ENCODE measurements at places on chromosomes 3 and 15.
A peak's percentile ranks its signal among the peaks of the same experiment; 100 is the strongest.

GRCh38 chr3:158470944-158471638, 99.9 kb upstream of the MLF1 start:
- no peak for DNase-seq

DNA sequence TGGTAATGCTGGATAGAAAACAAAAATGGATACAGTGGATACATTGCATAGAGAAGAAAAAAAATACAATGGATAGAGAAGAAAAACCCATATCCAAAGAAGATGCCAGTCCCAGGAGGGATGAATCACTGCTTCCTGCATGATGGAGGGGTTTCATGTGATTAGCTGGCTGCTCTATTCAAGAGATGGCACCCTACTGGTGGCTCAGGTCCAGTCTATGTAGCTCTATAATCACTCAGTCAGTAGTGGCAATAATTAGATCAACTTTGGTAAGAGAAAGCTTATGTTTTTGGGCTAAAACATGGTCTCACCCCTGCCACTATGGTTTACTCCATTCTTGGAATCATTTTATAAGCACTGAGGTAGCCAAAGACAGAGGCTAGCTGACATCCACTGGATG, 33.7 kb upstream of the NOX5 start:
- DNase-seq = no peak

DNA sequence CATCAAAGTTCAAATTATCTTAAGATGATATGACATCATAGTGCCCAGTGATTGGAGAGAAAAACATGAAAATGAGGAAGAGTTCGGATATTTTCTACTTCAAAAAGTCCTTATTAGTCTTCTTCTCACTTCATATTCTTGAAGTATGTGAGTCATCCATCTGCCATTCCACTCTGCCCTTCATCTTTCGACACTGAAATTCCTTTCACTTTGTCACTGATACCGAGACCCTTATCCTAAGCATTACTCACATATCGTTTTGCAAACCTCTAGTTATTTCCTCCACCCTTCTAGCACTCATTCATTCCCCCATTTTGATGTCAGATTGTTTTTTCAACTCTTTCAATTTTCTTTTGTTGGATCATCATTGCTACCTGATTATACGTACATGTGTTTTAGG, 4.0 kb downstream of the OR5H14 start:
- no peak for DNase-seq

DNA sequence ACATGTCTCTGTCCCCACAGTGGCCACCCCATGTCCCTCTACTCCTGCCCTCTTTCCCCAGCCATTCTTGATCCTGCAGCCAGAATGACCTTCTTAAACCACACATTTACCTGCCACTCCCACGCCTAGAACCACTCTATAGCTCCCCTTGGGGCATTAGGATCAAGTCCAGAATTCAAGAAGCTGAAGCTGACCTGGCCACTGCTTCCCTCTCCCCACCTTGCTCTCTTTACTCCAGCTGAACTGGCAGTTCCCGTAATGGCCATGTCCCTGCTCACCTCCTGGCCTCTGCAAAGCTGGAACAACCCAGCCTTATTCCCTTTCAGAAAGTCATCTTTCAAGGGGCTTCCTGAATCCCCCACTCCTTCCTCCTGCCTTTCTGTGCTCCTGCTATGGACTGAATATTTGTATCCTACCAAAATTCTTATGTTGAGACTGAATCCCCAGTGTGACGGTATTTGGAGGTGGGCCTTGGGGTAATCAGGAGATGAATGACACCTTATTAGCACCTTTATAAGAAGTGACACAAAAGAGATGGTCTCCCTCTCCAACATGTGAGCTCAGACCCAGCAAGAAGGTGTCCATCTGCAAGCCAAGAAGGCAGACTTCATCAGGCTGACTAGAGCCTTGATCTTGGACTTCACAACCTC, 3.8 kb downstream of the CSRNP1 start:
- no peak for DNase-seq

DNA sequence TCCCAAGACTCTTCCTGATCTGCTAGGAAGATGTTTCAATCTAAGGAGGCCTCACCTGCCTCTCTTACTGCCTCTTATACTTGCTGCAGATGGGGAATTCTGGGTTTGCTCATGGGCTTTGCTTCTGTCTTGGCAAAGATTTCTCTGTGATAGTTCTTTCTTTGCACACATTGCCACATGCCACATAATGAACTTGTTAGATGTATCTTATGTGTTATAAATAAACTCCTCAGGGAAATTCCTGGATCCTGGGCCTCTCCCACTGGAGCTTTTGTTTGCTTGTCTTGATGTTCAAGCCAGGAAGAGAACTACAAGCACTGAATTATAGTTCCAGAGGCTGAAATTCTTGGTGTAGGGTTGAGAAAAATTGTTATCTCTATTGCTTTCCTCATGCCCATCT, 12.2 kb downstream of the RTP1 start:
- DNase-seq = no peak

- no peak for DNase-seq
Observed at GRCh38 chr15:52394118-52394517, 98.5 kb upstream of the MYO5C start.

- no peak for DNase-seq
Observed at GRCh38 chr3:158696618-158697017, 24.2 kb upstream of the LXN start.

DNA sequence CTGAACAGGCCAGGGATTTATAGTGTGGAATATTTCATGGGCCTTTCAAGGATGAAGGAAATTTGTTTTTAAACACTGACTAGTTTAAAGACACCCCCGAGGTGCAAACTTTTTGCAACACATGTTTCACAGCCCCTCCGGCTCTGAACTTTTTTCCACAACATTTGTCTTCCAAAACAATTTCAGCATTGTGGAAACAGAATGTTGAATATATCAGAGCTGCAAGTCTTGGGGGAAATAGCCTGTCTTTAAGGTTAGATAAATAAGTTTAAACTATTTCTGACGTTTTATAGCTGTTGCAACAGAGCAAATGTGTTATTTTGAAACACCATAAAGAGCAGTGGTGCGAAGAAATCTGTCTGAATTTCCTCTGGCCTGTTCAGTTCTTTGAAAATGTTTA, 229.2 kb upstream of the GOLGA6L4 start:
- DNase-seq = no peak

- DNase-seq = no peak
Observed at GRCh38 chr3:117479095-117479494, 769.5 kb downstream of the TUSC7 start.

GRCh38 chr3:153094386-153094785, 67.6 kb upstream of the RAP2B start:
- no peak for DNase-seq

DNA sequence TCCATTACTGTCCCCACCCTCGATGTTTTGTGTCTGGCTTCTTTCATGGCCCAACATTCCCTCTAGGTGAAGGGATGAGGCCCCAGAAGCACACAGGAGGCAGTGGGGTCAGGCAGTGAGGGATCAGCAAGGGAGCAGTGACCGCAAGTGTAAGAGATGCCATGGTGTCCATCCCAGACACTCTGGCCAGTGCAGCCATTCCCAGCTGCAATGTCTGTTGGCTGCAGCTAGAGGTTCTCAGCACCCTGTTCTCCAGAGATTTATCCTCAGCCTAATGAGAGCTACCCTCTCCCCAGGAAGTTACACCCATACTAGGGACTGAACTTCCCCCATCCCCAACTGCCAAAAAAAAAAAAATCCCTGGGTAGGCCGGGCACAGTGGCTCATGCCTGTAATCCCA, 40.2 kb downstream of the TRANK1 start:
- DNase-seq = no peak

- DNase-seq = no peak
Observed at GRCh38 chr15:93417631-93418030, 328.6 kb upstream of the RGMA start.

- DNase-seq = no peak
Observed at GRCh38 chr15:47506329-47507100, 210.8 kb upstream of the SEMA6D start.

DNA sequence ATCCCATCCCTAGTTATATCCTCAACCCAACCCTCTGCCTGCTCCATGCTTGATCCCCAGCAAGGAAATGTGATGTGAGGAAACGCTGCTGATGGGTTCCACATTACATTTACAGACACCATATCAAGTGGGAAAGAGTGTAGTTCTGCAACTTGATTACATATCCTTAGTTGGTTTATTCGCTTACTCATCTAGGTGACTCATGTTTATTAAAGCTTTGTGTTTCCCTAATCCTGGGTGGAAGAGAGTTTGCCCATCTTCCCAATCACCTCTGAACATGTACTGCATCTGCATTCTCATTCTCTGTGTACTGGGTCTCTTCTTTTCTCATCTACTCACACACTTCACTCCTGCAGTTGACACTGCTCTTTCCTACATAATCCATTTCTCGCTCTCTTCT, 91.7 kb upstream of the PDZRN3 start:
- DNase-seq = no peak

DNA sequence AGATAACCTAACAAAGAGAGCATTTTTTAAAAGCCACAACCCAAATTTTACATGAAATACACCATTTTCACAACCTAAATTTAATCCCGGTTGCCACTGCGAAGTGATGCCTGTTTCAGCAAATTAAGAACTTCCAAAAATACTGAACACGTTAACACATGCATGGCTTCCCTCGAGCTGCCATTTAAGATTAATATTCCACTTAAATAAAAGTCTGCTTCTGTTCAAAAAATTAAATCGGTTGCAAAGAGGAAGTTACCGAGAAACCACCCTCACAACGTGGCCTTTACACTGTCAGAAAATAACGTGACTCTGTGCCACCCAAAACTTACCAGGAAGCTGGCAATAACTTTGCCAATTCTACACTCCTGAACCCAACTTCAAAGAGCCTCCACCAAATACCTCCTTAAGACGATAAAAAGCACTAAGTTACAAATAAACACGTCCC, 1.2 kb downstream of the TBL1XR1 start:
- peak; percentile 59 for DNase-seq

DNA sequence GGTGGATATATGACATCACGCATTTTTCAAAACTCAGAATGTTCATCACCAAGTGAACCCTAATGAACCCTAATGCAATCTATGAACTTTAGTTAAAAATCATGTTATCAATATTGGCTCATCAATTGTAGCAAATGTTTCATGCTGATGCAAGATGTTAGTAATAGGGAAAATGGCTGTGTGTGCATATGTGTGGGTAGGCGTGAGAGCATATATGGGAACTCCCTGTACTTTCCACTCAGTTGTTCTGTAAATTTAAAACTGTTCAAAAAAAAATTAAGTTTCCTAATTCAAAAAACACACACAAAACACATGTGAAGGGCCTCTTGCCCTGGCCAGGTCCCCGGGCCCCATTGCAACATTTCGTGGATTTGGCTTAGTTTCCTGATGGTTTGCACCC, 89.7 kb upstream of the PROK2 start:
- DNase-seq = no peak

- no peak for DNase-seq
Observed at GRCh38 chr15:69743091-69743490, 290.5 kb downstream of the RPLP1 start.

DNA sequence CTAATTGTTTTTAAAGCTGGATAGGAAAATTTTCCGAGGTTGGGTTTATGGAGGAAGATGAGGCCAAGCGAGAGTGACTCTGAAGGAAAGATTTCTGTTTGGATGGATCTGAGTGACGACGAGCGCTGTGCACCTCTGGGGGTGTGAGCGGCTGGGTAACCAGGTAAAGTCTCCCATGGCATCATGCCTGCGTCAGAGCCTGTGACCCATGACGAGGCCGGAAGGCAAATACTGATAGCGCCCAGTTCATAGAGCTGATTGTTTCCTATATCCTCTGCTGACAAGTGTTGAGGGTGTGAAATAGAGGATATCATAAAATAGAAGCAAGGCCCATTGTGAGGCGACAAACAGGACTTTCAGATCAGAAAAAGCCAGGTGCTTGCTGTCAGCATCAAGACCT, 33.7 kb upstream of the MAGEF1 start:
- no peak for DNase-seq

DNA sequence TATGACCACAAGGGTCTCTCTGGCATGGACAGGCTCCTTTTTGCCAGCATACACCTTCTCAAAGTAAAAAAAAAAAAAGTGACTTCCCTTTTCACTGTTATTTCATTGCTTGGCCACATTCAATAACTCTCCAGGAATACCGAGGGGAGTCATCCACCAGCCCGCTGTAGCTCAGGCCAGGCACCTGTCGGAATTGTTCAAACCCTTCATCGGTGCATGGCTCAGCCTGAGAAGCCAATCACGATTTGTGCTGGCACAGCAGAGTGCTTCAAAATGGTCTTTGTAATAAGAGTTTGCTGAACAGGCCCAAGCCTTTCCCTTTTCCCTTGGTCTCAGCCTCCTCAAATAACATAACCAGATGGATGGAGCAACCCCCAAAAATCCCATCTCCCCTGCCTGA, 145.4 kb downstream of the PDZRN3 start:
- no peak for DNase-seq

- DNase-seq = no peak
Observed at GRCh38 chr3:101074518-101074917, 81.3 kb upstream of the ABI3BP start.

- no peak for DNase-seq
Observed at GRCh38 chr3:34377961-34378360, 579.5 kb downstream of the PDCD6IP start.

GRCh38 chr15:77497942-77498361, 77.3 kb downstream of the HMG20A start:
- DNase-seq = no peak

DNA sequence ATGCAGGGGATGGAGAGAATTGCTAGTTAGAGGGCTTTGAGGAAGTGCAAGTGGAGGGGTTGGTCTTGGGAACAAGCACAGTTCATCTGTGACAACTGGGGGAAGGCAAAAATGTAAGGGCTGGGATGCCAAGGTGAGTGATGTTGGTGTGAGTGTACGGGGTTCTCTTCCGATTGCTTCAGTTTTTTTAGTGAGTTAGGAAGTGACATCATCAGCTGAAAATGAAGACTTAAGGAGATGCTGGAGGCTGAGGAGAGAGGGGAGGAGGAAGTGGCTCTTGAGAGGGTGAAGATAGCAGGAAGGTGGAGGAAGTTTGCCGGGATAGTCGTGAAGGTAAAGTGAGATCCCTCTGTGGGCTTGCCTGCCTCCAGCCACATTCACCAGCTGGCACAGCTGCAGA, 12.7 kb downstream of the TICRR start:
- DNase-seq = no peak

GRCh38 chr3:179969525-179969924, 67.2 kb downstream of the PEX5L start:
- no peak for DNase-seq

- DNase-seq = no peak
Observed at GRCh38 chr3:154864947-154865346, 215.2 kb upstream of the MME start.

DNA sequence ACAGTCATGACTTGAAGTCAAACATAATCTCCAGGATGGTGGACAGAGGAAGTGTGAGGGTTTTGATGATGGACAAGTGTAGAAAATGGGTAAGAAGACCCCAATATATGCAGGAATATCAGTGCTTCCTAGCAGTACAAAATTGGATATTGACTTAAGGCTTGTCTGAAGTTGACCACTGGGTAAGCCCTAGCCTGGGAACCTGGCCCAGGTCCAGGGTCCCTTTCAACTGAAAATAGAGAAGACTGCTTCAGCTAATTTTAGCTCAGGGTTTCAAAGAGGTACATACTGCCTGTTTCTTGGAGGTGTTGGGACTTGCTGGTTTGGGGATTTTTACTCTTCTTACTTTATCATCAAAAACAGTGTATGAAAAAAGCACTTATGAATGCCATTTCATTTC, 4.7 kb downstream of the NR1D2 start:
- DNase-seq = no peak
